A673 (cell line): ENCODE measurements at places on chromosomes 2 and 18. TPM values are rescaled to one million over a fixed set of nuclear protein-coding genes. Genes with fewer than 3 reads are reported as not detected.

The KLHL41 gene
- 0.34 and 0.63 TPM in 2 replicates for total RNA-seq

- no peak overlapping the region for H3K27ac ChIP-seq
- H3K27me3 ChIP-seq: no peaks in the 10 kb centered on the region
- H3K36me3 ChIP-seq: no peaks in the 10 kb centered on the region
- no peak overlapping the region for H3K4me3 ChIP-seq
Observed at GRCh38 chr2:201532686-201533304, 81.3 kb downstream of the STRADB start.

DNA sequence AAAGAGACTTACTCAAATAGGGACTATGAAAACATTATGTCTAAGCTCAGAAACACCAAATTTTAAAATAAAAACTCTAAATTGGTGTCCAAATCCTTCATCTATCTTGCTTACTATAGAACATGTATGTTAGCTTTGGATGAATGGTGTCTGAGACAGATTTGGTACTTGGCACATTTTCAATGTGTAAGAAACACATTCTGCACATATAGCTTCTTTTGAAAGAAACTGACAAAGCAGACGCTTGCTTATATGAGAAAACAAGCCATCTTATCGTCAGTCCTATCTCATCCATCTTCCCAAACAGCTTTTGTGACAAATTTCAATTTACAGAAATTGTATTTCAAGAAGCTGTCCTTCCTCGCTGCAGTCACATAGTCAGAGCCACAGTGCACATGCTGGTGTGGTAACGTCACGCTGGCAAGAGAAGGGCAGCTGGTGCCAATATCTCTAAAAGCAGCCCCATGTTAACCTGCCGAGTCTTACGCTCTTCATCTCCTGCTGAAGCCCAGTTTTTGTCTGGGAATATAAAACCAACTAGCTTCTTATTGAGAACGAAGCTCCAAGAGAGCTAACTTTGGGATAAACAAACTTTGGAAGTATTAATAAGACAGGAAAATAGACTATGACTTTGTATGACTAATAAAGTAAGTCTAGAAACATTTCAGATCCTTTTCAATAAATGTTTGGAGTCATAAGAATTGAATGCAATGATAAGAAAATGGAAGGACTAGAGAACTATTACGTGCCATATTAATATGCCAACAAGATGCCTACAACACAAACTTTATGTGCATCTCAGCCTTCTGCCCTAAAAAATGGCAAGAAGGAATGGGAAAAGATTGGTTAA is 74.9 kb upstream of the TFCP2L1 start:
- no peaks in the 10 kb centered on the region for H3K4me1 ChIP-seq
- H3K27me3 ChIP-seq: no peaks in the 10 kb centered on the region
- no peak overlapping the region for H3K4me3 ChIP-seq

- no peak overlapping the region for H3K4me3 ChIP-seq
- peaks cover 12% of the 10 kb centered on the region for H3K36me3 ChIP-seq
Observed at GRCh38 chr18:24380163-24380747, 17.4 kb downstream of the OSBPL1A start.

The CCDC85A gene
- 0.15 and 0.39 TPM in 2 replicates for total RNA-seq

- H3K27me3 ChIP-seq: no peaks in the 10 kb centered on the region
- H3K27ac ChIP-seq: no peak overlapping the region
- no peak overlapping the region for H3K4me3 ChIP-seq
- peaks cover 35% of the 10 kb centered on the region for H3K36me3 ChIP-seq
- H3K4me1 ChIP-seq: peaks cover 20% of the 10 kb centered on the region
- no peak for DNase-seq
Observed at GRCh38 chr2:218273908-218274249, 3.6 kb downstream of the PNKD start.

- H3K27me3 ChIP-seq: peaks cover 53% of the 10 kb centered on the region
- DNase-seq: peak; percentile 52
- peaks cover 6% of the 10 kb centered on the region for H3K4me1 ChIP-seq
- no peaks in the 10 kb centered on the region for H3K36me3 ChIP-seq
- H3K4me3 ChIP-seq: no peak overlapping the region
- no peak overlapping the region for H3K27ac ChIP-seq
Observed at GRCh38 chr2:73290049-73290839, 3.1 kb downstream of the EGR4 start.

The HEATR5B gene
- total RNA-seq: 13.1 and 15.0 TPM in 2 replicates

DNA sequence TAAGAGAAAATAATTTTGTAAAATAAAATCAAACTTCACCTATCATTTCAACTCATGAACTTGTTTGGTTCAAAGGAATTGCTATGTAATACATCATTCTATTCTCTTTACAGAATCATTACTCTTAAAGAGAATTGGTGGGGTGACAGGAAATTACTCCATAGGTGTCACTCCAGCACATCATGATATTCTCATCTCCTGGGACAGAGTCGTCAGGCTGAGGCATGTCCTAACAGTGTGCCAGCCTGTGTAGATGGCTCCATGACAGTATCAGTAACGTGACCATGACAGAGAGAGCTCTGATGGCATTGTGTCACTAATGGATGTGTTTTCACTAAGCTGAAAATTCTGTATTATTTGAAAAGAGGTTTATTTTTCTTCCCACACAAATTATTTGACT is 13.9 kb downstream of the SPATS2L start:
- peaks cover 7% of the 10 kb centered on the region for H3K27me3 ChIP-seq
- no peak for DNase-seq
- H3K27ac ChIP-seq: no peak overlapping the region
- no peaks in the 10 kb centered on the region for H3K36me3 ChIP-seq
- no peaks in the 10 kb centered on the region for H3K4me1 ChIP-seq

DNA sequence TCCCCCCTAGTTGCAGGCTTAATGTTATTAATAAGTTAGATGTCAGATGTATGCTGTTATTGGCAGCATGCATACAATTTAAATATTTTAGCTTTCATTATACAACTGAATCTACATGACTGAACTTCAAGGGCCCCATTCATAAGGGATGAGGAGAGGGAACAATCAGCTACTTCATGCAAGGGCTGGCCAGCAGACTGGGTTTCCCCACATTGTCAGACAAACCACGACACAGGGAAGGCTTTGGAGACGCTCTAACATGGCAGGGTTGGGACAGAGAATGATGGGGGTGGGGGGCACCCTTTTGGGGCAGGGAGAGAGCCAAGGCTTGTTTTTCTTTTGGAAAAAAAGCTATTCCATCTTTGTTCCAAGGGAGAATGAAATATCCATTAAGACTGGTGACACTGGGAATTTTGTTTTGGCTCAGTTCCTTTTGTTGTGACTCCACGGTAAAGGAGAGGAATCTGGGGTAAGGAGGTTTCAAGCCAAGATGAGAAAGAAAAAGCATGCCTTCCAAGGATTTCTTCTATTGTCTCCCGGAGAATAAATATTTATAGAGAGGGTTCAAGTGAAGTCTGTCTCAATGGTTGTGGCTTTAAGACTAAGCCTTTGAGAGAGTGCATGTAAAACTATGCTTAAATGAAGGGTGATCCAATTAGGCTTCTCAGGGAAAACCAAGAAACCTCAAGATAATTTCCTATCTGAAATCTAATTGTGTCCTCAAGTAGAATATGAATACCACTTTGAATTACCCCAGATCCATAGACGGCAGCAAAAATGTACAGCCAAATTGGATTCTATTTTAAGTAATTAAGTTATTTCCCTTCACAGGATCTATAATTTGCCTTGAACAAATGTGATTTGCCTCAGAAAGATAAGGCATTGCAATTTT is 5.4 kb downstream of the CXCR4 start:
- H3K27ac ChIP-seq: no peak overlapping the region
- H3K4me3 ChIP-seq: no peak overlapping the region
- DNase-seq: peak; percentile 46
- H3K36me3 ChIP-seq: no peaks in the 10 kb centered on the region
- H3K27me3 ChIP-seq: peaks cover 100% of the 10 kb centered on the region
- H3K4me1 ChIP-seq: no peaks in the 10 kb centered on the region

DNA sequence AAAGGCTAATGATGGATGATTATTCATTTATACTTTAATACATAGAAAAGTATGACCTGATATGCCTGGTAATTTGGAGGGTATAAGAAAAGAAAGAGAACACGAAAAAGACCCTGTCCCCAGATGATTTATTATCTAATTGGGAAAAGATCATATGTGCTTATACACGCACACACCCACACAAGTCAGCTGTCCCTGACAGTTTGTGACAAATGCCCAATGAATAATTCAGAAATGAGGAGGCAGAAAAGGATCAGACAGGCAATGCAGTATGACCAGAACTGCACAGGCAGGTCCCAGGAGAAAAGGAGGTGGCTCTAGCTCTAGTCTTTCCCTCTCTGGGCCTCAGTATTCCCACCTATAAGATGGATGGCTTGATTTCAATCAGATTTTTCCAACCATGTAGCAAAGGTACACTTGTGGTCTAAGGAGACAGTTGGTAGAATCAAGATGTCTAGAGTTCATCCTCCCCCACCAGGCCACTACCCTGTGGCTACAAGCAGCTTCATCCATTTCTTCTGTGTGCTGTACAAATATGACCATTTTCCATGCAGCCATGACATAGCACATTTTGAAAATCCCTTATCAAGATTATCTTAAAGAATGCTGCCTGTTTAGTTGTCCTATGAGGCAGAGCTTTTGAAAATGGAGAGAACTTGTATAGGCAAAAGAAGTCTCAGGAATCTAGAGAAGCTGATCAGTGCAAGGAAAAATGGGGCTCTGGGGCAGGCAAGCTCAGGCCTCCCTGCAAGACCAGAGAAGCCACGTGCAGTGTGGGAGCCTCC is 19.7 kb downstream of the CYRIA start:
- no peak overlapping the region for H3K4me3 ChIP-seq
- H3K27me3 ChIP-seq: no peaks in the 10 kb centered on the region
- peaks cover 97% of the 10 kb centered on the region for H3K4me1 ChIP-seq

DNA sequence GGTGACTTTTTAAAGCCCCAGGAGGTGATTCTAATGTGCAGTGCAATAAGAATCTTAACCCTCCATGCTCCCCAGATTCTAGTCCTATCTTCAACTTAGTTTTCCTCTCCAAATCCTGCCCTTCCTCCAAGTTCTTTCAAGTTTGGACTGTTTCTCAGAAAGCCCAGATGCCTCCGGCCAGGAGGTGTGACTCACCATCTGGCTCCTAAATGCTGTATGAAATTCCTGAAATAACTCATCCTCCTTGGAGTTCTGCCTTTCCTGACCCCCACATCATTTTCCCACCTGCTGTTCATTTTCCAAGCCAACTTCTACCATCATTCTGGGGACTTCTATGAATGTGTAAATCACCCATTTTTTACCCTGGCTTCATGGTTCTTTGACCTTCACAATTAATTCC is 118.2 kb upstream of the NOL4 start:
- DNase-seq: no peak
- H3K4me1 ChIP-seq: peaks cover 4% of the 10 kb centered on the region
- H3K4me3 ChIP-seq: no peak overlapping the region
- no peak overlapping the region for H3K27ac ChIP-seq
- H3K27me3 ChIP-seq: no peaks in the 10 kb centered on the region

The PDE1A gene
- 3.1 and 3.8 TPM in 2 replicates for total RNA-seq

The POTEI gene
- not detected in 2 replicates for total RNA-seq

- no peak overlapping the region for H3K27ac ChIP-seq
- no peaks in the 10 kb centered on the region for H3K4me1 ChIP-seq
- H3K4me3 ChIP-seq: no peak overlapping the region
Observed at GRCh38 chr2:13686262-13686661, 946.3 kb upstream of the LRATD1 start.

GRCh38 chr2:144267239-144267638 is 252.7 kb downstream of the ZEB2 start:
- peaks cover 15% of the 10 kb centered on the region for H3K4me1 ChIP-seq
- no peak for DNase-seq
- no peak overlapping the region for H3K4me3 ChIP-seq
- H3K27ac ChIP-seq: no peak overlapping the region
- H3K36me3 ChIP-seq: no peaks in the 10 kb centered on the region
- no peaks in the 10 kb centered on the region for H3K27me3 ChIP-seq

DNA sequence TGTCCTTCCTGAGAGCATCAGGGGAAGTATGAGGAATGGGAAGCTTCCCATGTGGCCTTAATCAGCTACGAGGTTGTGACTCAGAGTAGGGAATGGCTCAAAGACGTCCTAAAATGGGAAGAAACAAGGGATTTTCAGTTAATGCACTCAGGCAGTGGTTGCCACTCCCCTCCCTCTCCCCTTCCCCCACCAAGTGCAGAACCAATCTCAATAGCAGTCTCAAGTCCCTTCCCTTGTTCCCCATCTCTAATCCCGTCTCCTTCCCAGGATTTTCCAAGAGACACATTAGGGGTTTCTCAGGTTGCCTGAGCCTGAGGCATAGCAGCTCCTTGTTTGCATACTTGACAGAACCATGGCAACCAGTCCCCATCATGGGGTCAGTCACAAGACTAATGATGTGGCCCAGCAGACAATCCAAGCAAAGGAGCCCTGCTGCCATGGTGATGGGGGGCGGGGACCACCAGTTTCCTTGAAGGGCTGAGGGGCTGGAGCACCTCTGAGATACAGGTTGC is 18.2 kb upstream of the RESP18 start:
- H3K4me3 ChIP-seq: no peak overlapping the region
- no peak overlapping the region for H3K27ac ChIP-seq
- peaks cover 16% of the 10 kb centered on the region for H3K27me3 ChIP-seq
- no peak for DNase-seq

GRCh38 chr2:228092056-228092455 is 89.4 kb downstream of the SPHKAP start:
- no peak overlapping the region for H3K27ac ChIP-seq
- H3K4me3 ChIP-seq: no peak overlapping the region
- no peaks in the 10 kb centered on the region for H3K4me1 ChIP-seq

DNA sequence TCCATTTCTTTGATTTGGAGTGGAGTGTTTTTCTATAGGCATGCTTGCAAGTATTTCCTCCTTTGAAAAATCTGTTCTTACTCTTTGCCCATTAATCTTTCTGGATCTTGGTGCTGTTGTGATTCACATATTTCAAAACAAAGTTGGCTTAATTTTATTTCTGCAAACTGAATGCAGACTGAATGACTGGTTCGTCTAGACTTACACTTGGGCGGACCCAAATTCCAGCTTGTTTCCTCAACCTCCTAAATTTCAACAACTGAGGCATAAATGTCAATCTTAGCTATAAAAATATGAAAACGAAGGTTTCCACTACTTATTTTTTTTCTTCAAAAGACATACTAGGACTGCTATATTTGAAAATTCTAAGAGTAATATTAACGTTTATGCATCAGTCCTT is 59.0 kb downstream of the ANKRD44 start:
- H3K36me3 ChIP-seq: no peaks in the 10 kb centered on the region
- H3K27me3 ChIP-seq: no peaks in the 10 kb centered on the region
- no peak for DNase-seq
- H3K4me3 ChIP-seq: no peak overlapping the region
- H3K27ac ChIP-seq: no peak overlapping the region
- H3K4me1 ChIP-seq: peaks cover 31% of the 10 kb centered on the region

The UGT1A9 gene
- not detected in 2 replicates for total RNA-seq

- H3K4me3 ChIP-seq: no peak overlapping the region
- no peak overlapping the region for H3K27ac ChIP-seq
- H3K27me3 ChIP-seq: no peaks in the 10 kb centered on the region
- DNase-seq: no peak
- H3K36me3 ChIP-seq: no peaks in the 10 kb centered on the region
Observed at GRCh38 chr2:1907291-1907690, 163.0 kb upstream of the PXDN start.

DNA sequence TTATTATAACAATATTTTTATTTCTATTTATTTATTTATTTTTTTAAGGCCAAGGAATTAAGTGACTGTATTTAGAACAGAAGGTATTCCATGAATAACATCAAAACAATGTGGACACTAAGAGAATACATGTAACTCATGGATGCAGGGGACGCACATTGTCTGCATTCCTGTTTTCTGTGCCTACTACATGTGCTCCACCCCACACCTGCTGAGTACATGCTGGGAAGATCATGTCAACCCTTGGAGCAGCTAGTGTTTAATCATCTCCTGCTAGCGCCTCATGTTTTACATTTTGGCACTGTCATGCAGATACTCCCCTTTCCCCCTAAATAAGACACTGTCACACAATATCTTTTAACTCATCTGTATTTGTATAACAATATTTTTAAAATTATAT is 29.3 kb downstream of the DPYSL5 start:
- no peak overlapping the region for H3K4me3 ChIP-seq
- no peaks in the 10 kb centered on the region for H3K27me3 ChIP-seq
- peaks cover 8% of the 10 kb centered on the region for H3K4me1 ChIP-seq
